ENCODE measurements at places on chromosomes 3 and 15.

DNA sequence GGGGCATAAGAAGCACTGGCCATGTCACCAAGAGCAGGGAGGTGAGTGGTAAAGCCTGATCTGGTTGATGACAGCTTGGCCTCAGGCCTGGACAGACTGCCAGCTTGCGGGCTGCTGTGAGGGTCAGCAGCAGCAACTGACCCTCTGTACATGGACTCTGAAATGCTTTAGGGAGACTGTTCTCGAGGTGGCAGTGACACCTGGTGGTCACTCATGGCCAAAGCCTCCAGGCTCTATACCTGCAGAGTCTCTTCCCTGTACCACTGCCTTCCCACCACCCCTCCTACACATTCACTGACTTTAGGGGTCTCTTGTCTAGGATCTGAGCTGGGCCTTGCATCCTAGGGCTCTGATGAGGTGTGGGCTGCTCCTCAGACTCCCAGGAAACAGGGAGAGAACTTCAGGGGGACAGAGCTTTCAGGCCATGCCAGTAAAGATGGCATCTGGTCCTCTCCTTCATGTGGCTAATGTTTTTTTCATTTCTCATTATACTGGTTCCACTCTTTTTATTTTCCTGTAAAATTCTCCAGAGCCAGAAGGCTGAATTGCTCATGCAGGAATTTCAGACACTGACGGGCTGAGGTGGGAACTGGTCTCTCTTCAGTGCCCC, 17.2 kb upstream of the TIMP4 start:
- DNase-seq, result no peak

DNA sequence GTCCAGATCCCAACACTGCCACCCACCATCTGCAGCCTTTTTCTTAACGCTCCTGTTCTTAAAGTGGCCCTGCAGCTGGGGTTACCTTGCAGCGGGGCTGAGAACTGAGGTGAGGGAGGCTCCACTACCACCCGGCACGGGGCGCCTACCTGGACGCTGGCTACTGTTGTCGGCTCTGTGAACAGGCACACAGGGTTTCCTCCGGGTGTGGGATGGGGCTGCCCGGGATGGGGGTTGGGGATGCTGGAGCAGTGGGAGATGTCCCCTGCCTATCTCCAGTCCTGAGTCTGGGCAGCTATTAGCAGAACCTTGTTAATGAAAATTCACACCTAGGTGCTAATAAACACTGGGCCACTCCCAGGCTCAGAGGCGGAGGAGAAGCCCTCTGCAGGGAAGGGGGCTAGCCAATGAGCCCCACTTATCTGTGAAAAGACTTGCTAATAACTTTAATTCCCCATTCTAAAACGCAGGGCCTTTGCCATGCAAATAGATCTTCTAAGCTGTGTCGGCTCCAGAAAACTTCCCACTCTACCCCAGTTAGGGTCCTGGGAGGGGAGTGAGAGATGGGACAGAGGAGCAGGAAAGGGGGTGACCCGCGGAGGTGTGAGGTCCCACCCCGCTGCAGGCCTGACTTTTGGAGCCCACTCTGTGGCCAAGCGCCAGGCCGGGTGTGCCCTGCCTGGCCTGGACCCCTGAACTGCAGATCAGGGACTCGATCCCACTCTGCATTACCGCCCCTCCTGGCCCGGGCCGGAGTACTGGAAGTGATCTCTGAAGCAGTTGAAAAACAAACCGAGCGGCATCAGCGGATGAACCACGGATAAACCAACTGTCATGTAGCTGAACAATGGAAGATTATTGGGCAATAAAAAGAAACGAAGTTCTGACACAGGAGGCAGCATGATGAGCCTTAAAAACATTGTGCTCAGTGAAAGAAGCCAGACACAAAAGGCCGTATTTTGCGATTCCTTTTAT, 3.1 kb downstream of the MESP1 start:
- no peak for DNase-seq

GRCh38 chr3:185825639-185826481, 1.0 kb upstream of the IGF2BP2 start:
- peak; percentile 49 for DNase-seq

DNA sequence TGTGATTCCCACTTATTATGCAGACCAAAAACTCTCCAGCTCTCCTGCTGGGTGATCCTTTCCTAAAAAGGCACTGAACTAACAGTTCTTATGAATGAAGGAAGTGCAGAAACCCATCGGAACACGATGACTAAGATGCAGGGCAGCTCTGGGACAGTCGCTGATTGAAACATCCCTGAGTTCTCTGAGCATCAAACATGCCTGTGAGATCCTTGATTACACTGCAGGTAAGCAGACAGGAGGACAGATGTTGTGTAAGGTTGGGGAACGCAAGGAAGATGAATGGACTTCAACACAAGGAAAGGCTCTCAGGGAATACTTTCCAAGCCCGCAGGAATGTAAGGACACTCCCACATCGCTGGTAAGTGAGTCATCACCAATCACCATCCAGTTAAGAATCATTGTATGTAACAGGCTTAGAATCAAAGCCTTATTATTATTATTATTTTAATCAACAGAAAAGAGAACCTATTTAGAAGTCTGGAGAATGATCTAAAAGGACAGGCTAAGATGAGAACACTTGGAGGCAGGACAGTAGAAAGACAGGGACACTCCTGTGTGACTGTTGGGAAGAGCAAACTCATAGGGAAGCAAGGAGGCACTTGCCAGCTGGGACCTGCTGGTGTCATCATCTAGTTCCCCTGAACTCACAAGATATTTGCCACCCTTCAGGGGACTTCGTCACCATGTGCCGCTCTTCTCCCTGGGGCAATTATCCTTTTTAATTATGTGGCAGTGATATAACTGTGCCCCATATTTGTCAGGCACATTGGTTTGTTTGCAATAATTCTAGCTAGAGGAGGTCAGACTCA, 26.0 kb downstream of the TMEM158 start:
- no peak for DNase-seq

GRCh38 chr3:88795503-88795902, 311.9 kb upstream of the EPHA3 start:
- DNase-seq, result no peak

DNA sequence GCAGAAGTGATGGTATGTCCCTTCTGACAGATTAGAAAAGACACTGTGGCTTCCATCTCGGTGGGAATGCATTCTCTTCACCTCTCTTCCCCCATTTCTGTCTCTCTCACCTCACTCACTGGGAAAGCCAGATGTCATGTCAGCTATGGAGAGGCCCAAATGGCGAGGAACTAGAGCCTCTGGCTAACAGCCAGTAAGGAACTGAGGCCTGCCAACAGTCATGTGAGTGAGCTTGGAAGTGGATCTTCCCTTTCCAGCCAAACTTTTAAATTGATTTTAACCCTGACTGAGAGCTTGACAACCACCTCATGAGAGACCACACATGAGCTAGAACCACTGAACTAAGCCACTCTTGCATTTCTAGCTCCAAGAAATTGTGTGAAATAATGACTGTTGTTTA, 35.2 kb upstream of the CDAN1 start:
- no peak for DNase-seq

DNA sequence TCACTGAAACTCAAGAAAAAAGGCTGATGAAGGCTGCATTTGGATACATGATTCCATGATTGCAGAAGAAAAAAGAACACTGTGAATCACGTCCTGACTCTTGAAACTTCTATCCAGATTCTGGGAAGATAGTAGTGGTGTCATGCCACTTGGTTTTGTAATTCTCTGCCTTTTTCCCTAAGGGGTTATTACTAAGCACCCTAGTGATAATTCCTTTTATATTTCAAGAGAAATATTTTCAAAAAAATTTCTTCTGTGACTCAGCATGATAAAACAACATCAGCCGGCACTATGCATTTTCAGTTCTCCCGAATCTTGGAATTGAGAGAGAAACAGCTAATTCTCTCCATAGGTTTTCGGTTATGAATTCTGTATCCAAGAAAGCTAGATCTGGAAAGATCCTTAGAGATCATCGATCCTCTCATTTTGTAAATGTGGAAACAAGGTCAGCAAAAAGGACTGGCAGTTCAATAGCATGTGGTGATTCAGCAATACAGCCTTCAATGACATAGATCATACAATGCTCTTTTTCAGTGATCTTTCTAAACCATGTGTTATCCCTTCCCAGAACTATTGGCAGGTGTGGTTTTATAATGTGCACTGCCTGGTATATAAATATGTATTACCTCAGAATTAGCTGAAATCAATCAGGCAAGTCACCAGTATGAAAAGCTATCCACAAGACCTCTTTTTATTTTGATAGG, 42.6 kb upstream of the TP63 start:
- DNase-seq, result no peak

- DNase-seq, result no peak
These were observed 336.1 kb upstream of the NR2F2 start for GRCh38 chr15:95994418-95994817.

DNA sequence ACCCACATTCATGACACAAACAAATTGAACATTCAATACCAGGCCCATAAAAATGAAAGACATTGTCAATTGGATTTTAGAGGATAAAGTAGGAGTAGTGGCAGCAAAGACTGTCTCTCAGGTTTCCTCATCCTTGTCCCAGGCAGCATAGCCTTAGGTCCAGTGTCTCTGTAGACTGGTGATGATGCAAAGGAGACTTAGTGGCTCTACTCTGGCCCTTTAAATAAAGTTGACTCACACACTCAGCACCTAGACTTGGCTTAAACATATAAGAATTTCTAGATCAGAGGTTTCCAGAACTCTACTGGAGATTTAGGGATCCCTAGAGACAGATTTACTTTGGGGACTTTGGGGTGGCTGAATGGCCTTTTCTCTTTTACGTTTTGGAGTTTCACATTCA, 166.6 kb downstream of the NR1D2 start:
- no peak for DNase-seq

- DNase-seq, result no peak
These were observed 101.1 kb downstream of the BOC start for GRCh38 chr3:113312416-113312815.

DNA sequence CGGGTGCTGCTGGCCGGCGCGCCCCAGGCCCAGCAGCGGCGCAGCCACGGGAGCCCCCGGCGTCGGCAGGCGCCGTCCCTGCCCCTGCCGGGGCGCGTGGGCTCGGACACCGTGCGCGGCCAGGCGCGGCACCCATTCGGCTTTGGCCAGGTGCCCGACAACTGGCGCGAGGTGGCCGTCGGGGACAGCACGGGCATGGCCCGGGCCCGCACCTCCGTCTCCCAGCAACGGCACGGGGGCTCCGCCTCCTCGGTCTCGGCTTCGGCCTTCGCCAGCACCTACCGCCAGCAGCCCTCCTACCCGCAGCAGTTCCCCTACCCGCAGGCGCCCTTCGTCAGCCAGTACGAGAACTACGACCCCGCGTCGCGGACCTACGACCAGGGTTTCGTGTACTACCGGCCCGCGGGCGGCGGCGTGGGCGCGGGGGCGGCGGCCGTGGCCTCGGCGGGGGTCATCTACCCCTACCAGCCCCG, 777 bp downstream of the LOXL1 start:
- DNase-seq, result peak; percentile 42

GRCh38 chr3:155876037-155876436, 5.6 kb downstream of the GMPS start:
- no peak for DNase-seq

DNA sequence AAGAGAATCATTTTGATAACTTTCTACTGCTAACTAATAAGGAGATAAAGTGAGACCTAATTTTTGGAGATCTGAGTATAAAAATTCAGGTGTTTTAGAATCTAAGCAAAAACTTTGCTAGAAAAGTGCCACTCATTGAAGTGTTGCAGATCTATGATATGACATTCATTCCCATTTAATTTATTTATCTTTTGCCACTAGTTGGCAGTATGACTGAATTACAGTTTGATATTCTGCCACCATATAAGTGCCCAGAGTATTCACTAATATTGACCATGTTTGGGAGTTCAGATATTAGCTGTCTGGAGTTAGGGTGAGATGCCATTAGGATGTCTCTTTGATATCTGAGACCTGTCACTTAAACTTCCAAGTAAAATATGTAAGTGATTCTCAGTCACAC, 251.3 kb upstream of the GBE1 start:
- no peak for DNase-seq

GRCh38 chr15:63157891-63158431, 684 bp upstream of the RPS27L start:
- DNase-seq, result no peak

- DNase-seq, result no peak
These were observed 23.7 kb downstream of the CEP19 start for GRCh38 chr3:196688349-196688748.

- DNase-seq, result no peak
These were observed 48.8 kb downstream of the EPHA6 start for GRCh38 chr3:96863129-96863740.

DNA sequence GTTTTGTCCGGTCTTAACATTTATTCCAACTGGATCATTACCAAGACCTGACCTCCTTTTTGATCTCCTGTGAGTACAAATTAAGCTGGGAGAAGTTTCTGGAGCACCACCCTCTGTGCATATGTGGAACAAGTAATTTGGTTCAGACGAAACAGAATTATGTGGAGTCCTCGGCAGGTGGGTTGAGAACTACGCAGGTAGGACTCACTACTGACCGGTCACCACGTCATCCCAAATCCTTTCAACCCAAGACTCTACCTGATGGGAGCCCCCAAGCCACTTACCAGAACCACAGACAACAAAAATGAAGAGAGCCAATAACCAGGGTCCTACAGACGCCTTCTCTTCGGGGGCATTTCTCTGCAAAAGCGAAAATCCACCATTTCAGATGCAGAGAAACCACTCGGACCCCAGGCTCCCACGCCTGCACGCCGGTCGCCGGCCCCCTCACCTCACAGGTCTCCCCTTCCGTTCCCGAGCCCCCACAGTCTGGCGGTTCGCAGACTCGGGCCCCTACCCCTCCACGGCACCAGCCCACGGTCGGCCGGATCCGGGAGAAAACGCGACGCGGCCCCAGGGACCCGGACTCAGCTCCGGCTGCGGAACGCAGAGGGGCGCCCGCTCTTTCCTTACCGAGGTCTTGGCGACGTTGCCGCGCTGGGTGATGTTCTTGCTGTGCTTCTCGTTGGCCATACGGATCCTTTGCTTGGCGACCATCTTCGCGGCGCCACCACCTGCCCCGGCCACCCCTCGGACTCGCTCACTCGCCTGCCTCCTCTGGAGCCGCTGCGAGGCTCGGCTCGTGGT, 674 bp downstream of the SERP1 start:
- DNase-seq, result no peak

DNA sequence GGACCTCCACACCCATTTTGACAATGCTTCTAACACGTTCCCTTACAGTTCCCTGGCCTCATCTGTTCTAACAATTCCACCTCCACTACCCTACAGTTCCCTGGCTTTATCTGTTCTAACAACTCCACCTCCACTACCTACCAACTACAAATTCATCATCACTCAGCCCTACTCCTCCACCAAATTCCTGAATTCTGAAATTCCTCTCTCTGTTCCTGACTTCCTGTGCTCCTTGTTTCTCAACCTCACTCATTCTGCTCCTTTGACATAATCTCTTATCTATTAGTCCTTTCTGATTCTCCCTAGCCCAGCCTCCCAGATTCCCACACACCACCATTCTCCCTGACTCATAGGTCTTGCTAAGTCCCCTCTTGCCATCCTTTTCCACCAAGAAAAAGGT, 22.5 kb downstream of the UPK1B start:
- DNase-seq, result no peak

DNA sequence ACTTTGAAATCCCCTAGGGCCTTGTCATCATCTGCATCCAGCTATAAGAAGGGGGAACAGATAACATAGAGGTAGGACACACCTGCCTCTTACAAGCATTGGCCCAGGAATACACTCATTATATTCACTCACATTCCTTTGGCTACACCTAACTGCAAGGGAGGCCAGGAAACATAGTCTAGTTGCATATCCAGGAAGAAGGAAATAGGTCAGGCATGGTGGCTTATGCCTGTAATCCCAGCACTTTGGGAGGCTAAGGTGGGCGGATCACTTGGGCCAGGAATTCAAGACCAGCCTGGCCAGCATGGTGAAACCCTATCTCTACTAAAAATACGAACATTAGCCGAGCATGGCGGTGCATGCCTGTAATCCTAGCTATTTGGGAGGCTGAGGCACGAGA, 48.8 kb downstream of the GTPBP8 start:
- no peak for DNase-seq

Measured in stimulated activated CD4-positive, alpha-beta T cell treated with anti-CD3 and anti-CD28 coated beads, Interleukin-4, amount 100 ng/mL, for 4 hours (primary cell).